Caudate nucleus (tissue), 63 donors: ENCODE measurements at places on chromosomes 3 and 15.

GRCh38 chr15:60243769-60244168 lies 154.0 kb downstream of the ANXA2 start:
- no peak for DNase-seq

DNA sequence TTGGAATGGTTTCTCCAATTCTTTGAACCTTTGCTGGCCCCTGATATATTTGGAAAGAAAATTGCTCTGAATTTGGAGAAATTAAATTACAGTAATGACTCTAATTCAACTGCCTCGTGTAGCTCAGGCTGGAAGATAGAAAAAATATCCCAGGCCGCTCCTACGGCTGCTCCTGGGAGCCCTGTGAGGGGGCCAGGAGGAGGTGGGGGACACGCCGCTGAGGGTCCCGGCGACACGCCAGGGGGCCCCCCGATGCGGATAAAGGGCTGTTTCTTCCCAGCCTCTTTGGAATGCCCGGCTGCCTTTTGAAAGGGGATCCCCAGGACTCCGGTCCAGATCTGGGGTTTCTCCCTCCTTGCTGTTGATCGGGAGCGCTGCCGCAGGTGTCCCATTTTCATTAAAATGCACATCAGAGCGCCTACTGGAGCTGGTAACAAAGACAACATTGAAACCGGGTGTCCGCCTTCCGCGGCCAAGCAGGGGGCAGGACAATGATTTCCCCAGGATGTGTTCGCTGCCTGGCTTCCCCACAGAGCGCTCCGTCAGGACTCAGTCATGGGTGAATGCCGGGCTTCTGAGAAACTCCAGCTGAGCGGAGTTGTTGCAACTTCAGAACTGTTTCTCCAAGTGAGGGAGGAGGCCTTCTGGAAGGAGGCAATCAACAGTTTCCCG lies 200.1 kb upstream of the KBTBD8 start:
- DNase-seq = no peak

DNA sequence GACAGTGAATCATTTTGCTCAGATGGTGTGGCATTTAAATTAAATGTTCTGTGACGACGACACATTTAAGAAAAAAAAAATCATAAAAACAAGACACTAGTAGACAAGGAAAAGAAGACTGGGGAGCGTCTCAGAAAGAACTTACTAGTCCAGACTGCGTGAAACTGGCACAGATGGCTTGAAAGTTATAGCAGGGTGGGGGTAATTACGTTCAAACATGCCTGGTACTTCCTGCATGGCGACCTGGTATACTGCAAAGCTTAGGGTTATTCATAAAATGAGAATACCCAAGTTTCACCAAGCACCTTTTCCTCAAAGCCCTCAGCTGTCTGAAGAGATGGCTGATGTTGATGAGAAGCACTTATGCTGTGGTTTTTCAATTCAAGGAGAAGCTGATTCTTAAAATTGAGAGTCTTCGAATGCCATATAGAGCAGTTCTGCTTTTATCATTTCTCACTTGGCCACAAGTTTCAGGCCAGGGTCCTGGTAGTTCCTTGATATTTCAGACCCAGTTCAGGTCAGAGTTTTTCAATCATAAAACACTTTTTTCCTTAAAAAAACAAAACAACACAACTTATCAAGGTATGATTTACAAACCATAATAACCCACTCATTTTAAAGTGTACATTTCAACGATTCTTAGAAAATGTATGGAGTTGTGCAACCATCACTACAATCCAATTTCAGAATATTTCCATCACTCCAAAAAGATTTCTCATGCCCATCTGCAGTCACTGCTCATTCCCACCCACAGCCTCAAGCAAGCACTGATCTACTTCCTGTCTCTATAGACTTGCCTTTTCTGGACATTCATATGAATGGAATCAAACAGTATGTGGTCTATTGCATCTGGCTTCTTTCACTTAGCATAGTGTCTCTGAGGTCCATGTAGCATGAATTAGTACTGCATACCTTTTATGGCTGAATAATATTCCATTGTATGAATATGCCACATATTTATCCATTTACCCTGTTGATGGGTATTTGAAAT lies 24.7 kb downstream of the PCOLCE2 start:
- DNase-seq = no peak

DNA sequence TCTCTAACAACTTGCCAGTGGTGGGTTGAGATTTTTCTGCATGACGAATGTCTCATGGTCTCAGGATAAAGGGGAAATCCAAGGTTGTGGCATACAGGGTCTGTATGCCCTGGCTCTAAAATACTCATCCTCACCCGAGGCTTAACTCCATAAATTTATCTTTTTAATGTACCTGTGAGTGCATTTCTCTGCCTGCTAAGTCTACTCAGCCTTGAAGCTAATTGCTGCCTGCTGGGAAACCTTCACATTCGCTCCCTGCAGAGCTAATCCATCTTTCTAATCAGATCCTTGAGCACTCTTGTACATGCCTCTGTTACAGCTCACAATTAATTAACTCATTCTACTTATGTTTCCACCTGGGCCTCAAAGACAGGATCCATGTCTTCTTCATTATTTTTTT lies 93.8 kb downstream of the CMSS1 start:
- DNase-seq = no peak

DNA sequence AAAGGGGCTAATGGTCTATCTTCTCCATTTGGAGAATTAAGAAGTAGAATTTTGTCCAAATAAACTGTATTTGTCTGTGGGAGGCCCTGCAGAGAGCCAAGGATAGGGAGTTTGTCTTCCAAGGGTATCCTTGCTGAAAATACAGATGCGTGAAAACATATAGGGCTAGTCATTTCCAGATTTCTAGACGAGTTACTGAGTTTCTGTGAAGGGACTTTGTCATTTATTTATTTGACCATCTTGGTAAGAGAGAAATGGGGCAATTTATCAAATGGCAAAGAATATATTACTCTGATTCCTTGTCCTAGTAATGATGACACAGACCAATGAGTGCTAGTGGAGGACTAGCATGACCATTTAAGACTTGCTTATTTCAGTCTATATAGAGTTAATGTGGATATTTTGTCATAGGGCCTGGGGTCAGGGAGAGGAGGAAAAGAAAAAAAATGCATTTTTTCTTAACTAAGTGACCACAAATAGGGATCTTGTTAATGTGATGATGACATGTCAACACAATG lies 376.6 kb upstream of the ONECUT1 start:
- DNase-seq = no peak

DNA sequence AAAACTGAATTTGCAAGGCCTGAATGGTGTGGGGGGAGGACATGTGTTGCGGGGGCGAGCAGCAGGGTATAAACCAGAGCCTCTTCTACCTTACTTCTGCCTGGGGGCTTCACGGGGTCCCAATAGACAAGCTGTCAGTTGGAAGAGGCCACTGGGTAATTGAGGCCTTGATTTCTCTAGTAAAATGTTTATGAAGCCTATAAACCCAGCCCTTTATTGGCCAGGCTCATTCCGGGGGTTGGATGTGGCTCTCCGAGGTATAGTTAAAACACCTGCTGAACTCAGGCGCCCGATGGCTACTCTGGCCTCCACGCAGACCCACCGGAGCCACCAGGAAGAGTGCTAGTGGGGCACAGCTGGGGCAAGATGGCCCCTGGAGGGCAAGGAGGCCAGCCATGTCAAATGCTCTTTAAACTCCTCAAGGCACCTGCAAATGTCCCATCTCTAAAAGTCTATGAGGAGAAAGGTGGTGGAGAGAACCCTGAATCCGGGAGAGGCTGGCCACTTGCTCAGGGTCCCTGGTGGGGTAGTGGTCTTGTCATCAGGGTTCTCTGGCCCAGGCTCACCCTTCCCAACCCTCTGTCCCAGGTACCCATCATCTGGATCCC lies 34.3 kb downstream of the IGDCC3 start:
- no peak for DNase-seq

GRCh38 chr3:128382221-128382807 lies 84.4 kb downstream of the DNAJB8 start:
- no peak for DNase-seq

GRCh38 chr3:48685603-48686511 lies at the start of gene NCKIPSD:
Gene NCKIPSD, minus strand, starts transcription at chr3:48685915. Its CDS starts 108 bp downstream, at chr3:48685807.
- DNase-seq = peak; percentile 73

DNA sequence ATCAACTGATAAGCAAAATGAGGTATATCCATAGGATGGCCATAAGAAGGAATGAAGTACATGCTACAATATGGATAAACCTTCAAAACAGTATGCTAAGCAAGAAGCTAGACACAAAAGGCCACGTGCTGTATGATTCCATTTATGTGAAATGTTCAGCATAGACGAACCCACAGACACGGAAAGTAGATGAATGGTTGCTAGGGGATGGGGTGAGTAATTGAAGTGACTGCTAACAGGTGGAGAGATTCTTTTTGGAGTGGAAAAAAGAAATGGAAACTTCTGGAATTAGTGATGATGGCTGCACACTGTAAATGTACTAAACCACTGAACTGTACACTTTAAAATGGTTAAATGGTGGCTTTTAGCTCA lies 630 bp upstream of the EFCAB12 start:
- no peak for DNase-seq

- DNase-seq = no peak
Observed at GRCh38 chr15:47412136-47412535, 305.2 kb upstream of the SEMA6D start.

- DNase-seq = no peak
Observed at GRCh38 chr3:114460459-114460858, 166.6 kb downstream of the TIGIT start.

DNA sequence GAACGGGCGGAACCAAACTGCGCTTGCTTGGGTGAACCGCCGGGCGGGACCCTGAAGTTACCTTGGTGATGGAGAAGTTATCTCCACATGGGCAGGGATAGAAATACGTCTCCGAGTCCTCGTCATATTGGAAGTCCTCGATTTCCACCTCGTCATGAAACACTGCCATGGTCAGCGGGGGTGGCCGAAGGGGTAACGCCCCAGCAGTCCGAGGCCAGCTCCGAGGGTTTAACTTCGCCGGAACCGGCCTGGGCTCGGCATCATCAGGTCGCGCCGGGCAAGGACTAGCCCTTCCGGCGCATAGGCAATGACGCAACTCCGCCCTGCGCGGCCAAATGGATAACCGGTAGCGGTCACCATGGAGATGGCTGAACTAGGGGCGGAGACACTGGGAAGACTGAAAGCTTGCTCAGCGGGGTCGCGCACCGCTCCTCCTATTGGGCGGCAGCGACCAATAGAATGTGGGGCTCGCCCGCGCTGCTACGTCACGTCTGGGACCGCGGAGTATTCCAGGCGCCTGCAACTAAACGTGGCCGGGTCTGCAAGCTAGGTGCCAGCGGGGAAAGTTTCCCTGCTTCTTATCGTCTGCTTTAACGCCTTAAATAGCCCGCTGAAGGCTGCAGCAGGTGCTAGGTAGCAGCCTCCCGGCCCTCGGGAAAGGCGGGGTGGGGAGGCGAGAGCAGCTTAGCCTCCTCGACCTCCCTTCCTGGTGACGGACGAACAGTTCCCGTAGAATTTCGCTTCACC lies at the start of the genes DPH3 and OXNAD1:
TSS of gene DPH3 (minus strand) at position 236 of the 747 bp plus-strand sequence. CDS start at position 169, 67 bp downstream.
TSS of gene OXNAD1 (plus strand) at position 505 of the 747 bp plus-strand sequence. CDS start 5,741 bp downstream, outside the sequence.
- peak; percentile 97 for DNase-seq

- no peak for DNase-seq
Observed at GRCh38 chr3:64530434-64531049, 157.3 kb downstream of the ADAMTS9 start.

- no peak for DNase-seq
Observed at GRCh38 chr15:78974272-78974918, 29.5 kb upstream of the CTSH start.

DNA sequence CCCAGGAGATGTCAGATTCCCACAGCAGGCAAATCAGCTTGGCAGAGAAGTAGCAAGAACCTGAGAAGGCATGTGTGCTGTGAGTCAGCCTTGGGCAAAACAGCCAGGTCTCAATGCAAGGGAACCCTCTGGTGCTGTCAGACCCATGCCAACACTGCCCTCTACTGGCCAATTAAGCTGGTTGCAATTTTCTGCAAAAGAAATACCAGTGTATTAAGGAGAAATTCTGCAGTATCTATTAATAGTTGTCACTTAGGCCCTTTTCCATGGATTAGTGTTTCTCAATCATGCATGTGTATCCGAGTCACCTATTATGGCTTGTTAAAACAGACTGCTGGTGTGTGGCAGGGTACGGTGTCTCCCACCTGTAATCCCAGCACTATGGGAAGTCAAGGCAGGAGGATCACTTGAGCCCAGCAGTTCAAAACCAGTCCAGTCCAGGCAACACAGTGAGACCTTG lies 26.2 kb downstream of the MAP4 start:
- DNase-seq = peak; percentile 72

GRCh38 chr3:14340960-14341708 lies 61.3 kb upstream of the SLC6A6 start:
- DNase-seq = no peak

DNA sequence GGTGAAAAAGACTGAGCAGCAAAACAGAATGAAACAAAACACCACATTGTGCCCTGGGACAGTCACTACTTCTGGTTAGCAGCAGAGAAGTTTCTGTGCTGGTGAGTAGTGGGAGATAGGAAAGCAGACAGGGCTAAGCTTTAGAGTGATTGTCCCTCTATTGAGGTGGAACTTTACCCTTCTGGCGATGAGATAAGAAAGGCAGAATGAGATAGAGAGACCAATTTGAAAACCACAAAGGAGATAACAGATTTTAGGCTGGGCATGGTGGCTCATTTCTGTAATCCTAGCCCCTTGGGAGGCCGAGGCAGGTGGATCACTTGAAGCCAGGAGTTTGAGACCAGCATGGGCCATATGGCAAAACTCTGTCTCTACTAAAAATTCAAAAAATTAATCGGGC lies 208.5 kb downstream of the TBL1XR1 start:
- no peak for DNase-seq

DNA sequence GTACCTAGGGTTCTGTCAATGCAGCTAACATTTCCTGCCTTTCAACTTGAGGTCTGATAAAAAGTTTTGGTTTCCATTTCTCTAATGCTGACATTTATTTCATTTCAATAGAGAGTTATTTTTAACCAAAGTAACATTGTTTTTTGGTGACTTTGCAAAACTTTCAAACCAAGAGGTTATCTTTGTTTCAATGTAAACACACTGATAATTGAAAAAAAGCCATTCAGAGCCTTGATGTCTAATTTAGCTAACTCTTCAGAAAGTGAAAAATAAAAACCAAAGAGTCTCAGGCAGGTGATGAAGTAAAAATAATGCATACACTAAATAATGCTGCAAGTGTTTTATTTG lies 9.6 kb upstream of the TIPARP start:
- no peak for DNase-seq

DNA sequence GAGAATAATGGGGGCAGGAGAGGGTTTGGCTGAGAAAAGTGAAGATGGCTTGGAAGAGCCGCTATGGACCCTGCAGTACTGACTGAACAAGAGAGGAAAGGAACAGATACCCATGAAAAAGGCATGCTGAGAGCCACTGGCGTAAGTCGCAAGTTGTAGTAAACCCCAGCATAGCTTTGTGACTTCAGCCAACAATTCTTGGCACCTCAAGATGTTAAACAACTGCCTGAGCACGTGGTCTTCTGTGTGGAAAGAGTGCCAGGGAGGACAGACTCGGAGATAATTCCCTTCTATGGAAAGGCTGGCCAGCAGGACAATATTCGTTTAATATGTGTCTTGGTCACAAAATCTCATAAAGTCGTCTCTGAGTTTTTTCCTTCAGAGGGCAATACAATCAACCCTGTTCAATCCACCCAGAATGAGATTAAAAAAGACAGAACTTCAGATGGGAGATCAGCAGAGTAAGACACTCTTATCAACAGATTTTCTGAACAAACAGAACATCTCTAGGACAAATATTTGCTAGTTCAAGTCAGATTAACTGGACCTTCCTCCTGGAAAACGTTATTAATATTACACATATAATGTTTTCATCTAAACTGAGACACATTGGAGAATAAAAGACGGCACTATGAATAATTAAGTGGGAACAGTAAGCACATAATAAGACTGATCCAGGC lies 49.2 kb downstream of the NEK10 start:
- no peak for DNase-seq
